ENCODE measurements at places on chromosomes 5 and 9.

DNA sequence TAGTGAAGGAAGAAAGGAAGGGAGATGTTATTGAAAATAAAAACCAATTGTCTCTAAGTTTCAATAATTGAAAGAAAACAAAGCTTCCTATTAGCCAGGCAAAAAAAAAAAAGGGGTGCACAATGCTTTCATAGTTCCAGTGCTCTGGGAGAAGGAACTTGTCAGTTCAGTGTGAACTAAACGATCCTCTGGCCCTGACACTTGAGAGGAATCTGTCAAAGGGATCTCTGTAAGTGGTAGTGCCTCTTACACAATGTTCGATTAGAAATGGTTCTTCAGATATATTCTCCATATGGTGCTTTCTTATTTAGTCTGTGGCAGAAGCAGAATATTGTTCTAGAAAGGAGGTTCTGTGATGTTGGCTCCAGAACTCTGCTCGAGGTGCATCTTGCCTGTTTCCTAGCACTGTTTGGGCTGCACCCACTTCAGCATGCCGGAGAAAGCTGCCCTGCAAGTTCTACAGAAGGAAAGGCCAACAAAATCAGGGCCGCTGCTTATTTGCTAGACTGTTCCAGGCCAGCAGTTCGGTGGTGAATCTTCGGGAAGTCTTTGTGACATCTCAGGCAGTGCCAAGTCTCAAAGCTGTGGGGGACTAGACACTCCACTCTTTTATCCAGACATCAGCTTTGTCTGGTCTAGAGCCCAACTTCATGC, 90.9 kb downstream of the PIK3R1 start:
- peaks cover 15% of the 10 kb centered on the region for H3K4me1 ChIP-seq
- H3K4me3 ChIP-seq = no peak overlapping the region
- DNase-seq = no peak

DNA sequence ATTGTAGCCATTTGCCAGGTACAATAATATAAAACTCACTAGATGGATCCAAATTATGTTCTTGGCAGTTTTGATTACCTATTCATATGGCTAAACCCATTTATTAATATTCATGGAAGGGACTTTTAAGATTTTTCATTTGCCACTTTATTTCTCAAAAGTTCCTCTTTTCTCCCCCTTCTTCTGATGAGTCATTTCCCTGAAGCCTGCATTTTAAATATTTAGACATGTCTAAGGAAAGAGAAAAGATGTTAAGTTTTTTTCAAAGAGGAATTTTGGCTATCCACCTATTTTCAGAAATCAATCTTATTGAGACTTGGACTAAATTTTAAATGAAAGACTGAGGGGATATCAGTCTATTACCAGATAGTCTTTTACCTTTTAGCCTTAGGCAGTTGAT, 1189.4 kb downstream of the EFNA5 start:
- DNase-seq = no peak
- H3K27ac ChIP-seq = no peak overlapping the region
- H3K4me3 ChIP-seq = no peak overlapping the region
- no peaks in the 10 kb centered on the region for H3K36me3 ChIP-seq
- H3K27me3 ChIP-seq = no peaks in the 10 kb centered on the region
- H3K4me1 ChIP-seq = no peaks in the 10 kb centered on the region

DNA sequence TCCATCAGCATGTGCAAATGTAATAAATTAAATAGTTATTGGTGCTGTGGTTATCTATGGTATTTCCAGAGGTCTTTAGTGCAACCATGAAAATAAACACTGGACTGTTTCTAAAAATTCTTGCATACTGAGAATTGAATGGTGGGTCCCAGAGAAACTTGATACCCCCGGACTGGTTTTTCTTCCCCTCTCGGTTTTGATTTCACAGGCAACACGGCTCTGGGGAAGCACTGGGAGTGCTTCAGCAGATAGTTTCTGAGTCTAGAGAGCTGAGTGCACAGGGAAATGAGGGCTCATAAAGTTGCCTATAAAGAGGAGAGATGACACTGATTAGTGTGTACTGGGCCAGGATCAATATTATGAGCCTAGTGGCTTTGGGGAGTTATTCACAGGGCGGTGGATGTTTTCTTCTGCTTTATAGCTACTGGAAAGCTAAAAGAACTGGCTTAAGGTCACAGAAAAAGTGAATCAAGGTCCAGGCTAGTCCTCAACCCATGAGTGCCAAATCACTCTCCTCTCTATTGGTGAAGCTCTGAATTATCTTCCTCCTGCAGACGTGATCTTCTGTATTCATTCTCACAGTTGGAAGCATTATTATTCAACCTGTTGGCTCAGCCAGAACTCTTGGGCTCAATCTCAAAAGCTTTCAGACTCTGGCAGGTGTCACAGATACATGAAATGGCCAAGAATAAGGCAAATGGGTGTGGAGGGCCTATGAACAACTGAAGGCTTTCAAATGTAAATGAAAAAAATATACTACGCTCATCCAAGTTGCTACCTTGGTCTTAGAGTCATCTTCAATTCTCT, 170.2 kb upstream of the HMHB1 start:
- H3K36me3 ChIP-seq = no peaks in the 10 kb centered on the region
- DNase-seq = no peak
- H3K27ac ChIP-seq = no peak overlapping the region
- H3K27me3 ChIP-seq = no peaks in the 10 kb centered on the region

DNA sequence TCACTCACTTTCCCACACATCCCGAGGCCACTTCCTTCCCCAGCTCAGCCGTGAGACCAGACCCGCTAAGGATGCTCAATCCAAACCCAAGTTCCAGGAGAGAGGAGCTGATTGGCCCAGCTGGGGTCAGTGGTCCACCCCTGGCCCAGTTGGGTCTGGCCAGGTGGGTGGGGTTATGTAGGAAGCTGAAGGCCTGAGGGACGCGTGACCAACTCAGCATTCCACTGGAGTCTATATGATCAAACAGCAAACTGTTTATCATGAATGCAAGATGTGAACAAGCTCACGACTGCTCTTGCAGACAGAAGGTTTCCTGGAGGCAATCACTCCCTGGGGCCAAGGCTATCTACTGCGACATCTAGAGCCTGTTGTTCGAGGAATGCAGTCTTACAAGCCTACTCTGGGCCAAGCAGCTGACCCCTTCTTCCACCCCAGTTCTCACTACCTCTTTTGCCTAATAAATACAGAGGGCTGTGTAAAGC, 4.9 kb upstream of the RAPGEF1 start:
- peaks cover 32% of the 10 kb centered on the region for H3K4me1 ChIP-seq
- H3K27ac ChIP-seq = peak overlapping the region; percentile 90
- no peaks in the 10 kb centered on the region for H3K36me3 ChIP-seq
- no peak for DNase-seq
- H3K27me3 ChIP-seq = peaks cover 2% of the 10 kb centered on the region

DNA sequence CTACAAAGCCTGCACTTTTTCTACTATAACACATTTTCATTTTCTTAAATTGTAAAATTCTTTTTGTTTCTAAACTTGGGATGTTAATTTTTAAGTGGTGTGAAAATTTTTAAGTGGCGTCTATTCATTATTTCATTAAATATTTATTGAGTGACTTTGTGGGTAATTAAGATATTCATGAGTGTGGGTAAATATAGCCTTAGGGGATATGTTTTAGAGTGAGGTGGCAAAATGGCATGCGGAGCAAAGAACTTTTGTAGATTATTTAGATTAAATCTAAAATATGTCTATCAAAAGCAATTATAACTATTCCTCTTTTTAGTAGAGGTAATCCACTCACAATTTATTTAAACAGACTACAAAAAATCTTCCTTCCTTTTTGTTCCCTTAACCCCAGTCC, 188.4 kb downstream of the PCSK1 start:
- no peak overlapping the region for H3K27ac ChIP-seq
- H3K4me1 ChIP-seq = peaks cover 2% of the 10 kb centered on the region
- H3K36me3 ChIP-seq = no peaks in the 10 kb centered on the region

DNA sequence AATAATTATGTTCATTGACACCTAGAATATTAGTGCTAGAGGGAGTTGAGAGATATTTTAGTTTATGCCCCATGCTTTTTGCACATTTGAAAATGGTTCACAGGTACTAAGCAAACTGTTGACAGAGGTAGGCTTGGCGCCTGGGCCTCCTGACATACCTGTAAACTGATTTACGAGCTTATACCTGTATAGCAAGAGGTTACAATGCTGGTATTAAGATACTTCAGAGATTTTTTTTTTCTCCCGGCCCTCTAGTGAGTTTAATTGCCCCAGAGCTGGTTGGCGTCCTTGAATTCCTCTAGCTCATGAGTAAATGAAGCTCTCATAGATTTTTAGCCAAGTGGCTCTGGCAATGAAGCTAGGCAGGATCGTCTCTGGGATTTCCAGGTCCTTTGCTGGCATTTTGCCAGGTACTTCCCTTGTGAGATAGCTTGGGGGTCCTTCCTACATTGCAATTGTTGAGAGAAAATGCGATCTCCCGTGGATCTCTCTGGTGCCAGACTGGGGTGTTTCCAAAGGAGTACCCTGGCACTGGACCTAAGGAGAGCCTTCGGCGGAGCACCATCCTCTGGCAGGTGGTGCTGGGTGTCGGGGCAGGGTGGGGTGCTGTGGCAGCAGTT, 9.0 kb downstream of the SLC36A1 start:
- DNase-seq = no peak
- no peaks in the 10 kb centered on the region for H3K36me3 ChIP-seq
- no peak overlapping the region for H3K27ac ChIP-seq
- H3K27me3 ChIP-seq = no peaks in the 10 kb centered on the region

DNA sequence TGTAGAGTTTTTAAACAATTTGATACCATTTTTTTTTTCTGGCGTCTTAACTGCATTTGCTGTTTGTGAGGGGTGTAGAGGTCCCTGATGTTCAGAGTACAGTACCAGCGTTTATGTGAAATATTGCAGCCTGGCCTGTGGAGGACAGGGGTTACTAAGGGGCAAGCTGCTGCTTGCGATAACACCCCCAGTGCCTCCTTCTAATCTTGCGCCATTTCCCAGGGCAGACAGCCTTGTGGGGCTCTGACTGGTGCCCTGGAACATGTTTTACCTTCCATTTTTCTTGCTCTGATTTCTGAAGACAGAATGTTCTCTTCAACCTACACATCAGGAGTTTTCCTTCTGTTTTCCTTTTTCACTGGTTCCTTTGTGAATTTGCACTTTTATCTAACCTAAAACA, 142.9 kb downstream of the DOCK8 start:
- no peaks in the 10 kb centered on the region for H3K27me3 ChIP-seq
- H3K4me1 ChIP-seq = peaks cover 28% of the 10 kb centered on the region
- no peak overlapping the region for H3K4me3 ChIP-seq
- H3K27ac ChIP-seq = no peak overlapping the region
- peaks cover 49% of the 10 kb centered on the region for H3K36me3 ChIP-seq

GRCh38 chr9:115106001-115106400, 12.0 kb downstream of the TNC start:
- H3K4me1 ChIP-seq = peaks cover 7% of the 10 kb centered on the region
- DNase-seq = no peak
- H3K27ac ChIP-seq = no peak overlapping the region
- no peaks in the 10 kb centered on the region for H3K36me3 ChIP-seq
- H3K4me3 ChIP-seq = no peak overlapping the region

- H3K27ac ChIP-seq = no peak overlapping the region
- H3K36me3 ChIP-seq = no peaks in the 10 kb centered on the region
- H3K4me1 ChIP-seq = no peaks in the 10 kb centered on the region
- no peak overlapping the region for H3K4me3 ChIP-seq
- no peaks in the 10 kb centered on the region for H3K27me3 ChIP-seq
Measured at GRCh38 chr5:125245216-125245615, 498.8 kb upstream of the ZNF608 start.

DNA sequence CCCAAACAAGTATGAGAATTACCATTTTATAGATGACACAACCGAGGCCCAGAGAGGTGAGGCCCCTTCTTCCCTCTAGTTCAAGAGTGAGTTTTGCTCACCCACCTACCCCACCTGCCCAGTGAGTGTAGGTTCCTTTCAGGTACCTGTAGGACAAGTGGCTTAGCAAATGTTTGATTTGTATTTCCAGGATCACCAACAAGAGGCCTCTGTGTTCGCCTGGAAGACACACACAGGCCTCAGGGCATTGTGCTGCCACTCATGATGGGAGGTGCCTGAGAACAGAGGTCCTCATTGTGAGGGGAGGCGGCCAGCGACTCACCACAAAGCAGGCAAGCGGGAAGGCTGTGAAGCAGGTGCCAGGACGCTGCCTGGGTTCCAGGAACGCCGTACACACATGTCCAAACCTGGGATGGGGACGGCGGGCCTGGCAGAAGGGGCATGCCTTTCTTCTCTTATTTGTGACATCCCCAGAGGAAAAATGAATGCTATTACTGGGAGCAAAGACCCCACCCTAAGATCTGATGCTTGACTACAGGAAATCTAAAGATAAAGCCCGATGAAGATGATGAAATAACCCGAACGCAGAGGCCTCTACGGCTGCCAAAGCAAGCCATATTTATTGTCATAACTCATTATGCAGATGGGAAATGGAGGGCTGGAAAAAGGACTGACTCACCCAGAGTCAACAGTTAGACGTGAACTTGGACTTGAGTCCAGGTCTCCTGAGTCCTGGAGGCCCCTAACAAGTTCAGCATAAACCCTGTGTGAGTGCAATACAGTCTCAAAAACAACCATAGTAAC, 60.2 kb upstream of the SLC25A51 start:
- H3K27ac ChIP-seq = peak overlapping the region; percentile 20
- H3K4me3 ChIP-seq = no peak overlapping the region
- H3K36me3 ChIP-seq = no peaks in the 10 kb centered on the region
- H3K4me1 ChIP-seq = peaks cover 20% of the 10 kb centered on the region

GRCh38 chr9:16974436-16974835, 104.0 kb upstream of the BNC2 start:
- no peak overlapping the region for H3K27ac ChIP-seq
- H3K27me3 ChIP-seq = no peaks in the 10 kb centered on the region
- no peaks in the 10 kb centered on the region for H3K4me1 ChIP-seq
- H3K4me3 ChIP-seq = no peak overlapping the region
- DNase-seq = no peak

GRCh38 chr5:80109646-80110478, 74.7 kb downstream of the THBS4 start:
- no peaks in the 10 kb centered on the region for H3K27me3 ChIP-seq
- peaks cover 15% of the 10 kb centered on the region for H3K36me3 ChIP-seq
- H3K4me1 ChIP-seq = peaks cover 9% of the 10 kb centered on the region

- H3K4me1 ChIP-seq = peaks cover 34% of the 10 kb centered on the region
- H3K36me3 ChIP-seq = peaks cover 12% of the 10 kb centered on the region
- no peak for DNase-seq
- H3K4me3 ChIP-seq = peak overlapping the region; percentile 92
- no peaks in the 10 kb centered on the region for H3K27me3 ChIP-seq
- H3K27ac ChIP-seq = peak overlapping the region; percentile 96
Measured at GRCh38 chr5:154038261-154038706, 426 bp downstream of the FAM114A2 start.

- no peak overlapping the region for H3K27ac ChIP-seq
- DNase-seq = no peak
- H3K27me3 ChIP-seq = no peaks in the 10 kb centered on the region
- H3K4me1 ChIP-seq = peaks cover 9% of the 10 kb centered on the region
- H3K4me3 ChIP-seq = no peak overlapping the region
Measured at GRCh38 chr5:96741891-96742309, 65.8 kb downstream of the ERAP1 start.

DNA sequence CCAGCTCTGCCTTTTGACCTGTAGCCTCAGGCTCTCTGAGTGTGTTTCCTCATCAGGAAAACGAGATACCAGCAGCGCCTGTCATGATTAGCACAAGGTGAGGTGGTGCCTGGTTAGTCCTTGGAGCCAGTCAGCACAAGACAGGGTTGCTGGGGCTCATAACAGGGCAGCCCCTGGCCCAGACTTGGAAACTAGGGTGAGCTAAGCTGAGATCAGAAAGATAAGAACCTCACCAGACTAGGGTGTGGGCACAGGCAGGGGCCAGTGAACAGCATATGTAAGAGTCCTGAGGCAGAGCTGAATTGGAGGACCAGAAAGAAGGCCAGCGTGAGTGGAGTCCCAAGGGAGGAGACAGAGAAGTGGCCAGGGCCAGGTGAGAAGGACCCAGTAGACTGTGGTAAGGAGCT, 42.7 kb upstream of the FUBP3 start:
- no peak overlapping the region for H3K4me3 ChIP-seq
- H3K4me1 ChIP-seq = peaks cover 10% of the 10 kb centered on the region
- peaks cover 68% of the 10 kb centered on the region for H3K27me3 ChIP-seq
- DNase-seq = no peak
- H3K36me3 ChIP-seq = no peaks in the 10 kb centered on the region
